ENCODE measurements at places on chromosomes 4 and X. TPM values are rescaled to one million over a fixed set of nuclear protein-coding genes. Genes with fewer than 3 reads are reported as not detected.

RASGEF1B gene
- 78.6 TPM for total RNA-seq

TLR10 gene
- not detected for total RNA-seq

NWD2 gene
- total RNA-seq = not detected

TMEM184C gene
- total RNA-seq = 11.5 TPM

HGFAC gene
- 0.20 TPM for total RNA-seq

MTMR8 gene
- 2.3 TPM for total RNA-seq

Measured in upper lobe of left lung (tissue), 6 donors.